CD4-positive, alpha-beta T cell treated with Interleukin-15 for 4 hours (primary cell): ENCODE measurements at places on chromosomes 3 and 15.

- DNase-seq = no peak
These were observed 78.8 kb downstream of the IL5RA start for GRCh38 chr3:3031326-3031725.

DNA sequence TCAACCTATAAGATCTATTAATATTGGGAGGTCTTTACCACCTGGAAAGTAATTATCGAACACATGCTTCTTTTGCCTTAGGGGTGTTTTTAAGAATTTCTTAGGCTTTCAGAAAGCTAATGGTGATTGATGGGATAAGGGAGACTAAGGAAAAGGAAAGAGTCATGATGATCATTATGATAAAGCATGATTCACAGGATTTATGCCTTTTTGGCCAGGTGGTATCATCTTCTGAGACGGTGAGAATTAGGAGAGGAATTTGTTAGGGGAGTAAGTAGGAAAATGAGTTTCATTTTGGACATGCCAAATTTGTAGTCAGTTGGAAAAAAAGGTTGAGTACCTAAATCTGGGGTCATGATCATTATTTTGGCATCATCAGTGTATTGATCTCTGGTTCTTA, 8.9 kb downstream of the ARMC8 start:
- no peak for DNase-seq

DNA sequence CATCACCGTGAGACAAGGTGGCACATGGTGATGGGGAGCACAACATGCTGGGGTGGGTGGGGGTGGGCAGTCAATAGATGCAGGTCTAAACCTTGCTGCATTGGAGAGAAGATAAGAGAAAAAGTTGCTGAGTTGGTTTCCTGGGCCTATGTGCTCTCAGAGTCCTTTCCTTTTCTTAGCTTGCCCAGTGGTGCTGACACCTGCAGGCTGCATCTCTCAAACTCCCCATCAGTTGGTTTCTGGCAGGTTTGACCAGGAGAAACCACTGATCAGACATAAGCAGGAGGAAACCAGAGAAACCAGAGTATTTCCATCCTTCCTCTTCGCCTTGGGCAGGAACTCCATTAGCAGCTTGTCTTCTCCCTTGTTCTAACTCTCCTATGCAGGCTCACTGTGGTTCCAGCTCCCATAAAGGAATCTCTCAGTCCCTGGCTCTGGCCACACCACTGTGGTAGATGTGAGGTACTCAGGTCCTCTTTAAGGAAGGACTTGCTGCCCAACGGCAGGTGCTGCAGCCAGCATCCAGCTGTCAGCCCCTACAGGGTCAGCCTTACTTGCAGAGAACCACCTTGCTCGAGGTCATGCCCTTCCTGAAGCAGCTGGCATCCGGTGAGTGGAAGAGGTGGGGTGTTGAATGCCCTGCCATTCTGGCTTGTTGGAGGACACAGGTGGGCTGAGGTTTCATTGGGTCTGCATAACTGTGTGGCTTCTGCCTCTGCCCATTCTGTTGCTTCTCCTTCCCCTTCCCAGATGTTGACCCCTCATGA, 172.3 kb upstream of the ANKRD28 start:
- DNase-seq = no peak

- no peak for DNase-seq
These were observed 7.8 kb downstream of the DLL4 start for GRCh38 chr15:40936709-40937666.

GRCh38 chr15:61041886-61042285, 187.2 kb downstream of the RORA start:
- DNase-seq = no peak

- DNase-seq = no peak
These were observed 68.0 kb upstream of the PTPRG start for GRCh38 chr3:61493339-61493738.

GRCh38 chr3:145639003-145639606, 521.9 kb downstream of the PLOD2 start:
- DNase-seq = no peak

DNA sequence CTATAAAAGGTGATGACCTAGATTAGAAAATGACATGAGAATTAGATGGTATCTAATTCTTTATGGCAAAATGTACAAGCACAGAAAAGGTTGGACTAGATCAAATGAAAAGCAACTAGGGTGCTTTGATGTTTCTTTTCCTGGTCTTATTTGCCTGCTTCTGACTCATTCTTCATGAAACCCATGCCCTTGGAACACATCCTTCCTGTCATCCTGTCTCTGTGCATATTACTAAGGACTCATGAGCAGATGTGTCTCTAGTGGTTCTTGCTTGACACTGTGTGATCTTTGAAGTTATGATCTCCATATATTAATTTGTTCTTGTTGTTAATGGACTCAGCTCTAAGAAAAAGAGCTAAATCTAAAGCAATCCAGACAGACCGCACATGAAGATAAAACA, 314.0 kb downstream of the ERC2 start:
- DNase-seq = no peak

DNA sequence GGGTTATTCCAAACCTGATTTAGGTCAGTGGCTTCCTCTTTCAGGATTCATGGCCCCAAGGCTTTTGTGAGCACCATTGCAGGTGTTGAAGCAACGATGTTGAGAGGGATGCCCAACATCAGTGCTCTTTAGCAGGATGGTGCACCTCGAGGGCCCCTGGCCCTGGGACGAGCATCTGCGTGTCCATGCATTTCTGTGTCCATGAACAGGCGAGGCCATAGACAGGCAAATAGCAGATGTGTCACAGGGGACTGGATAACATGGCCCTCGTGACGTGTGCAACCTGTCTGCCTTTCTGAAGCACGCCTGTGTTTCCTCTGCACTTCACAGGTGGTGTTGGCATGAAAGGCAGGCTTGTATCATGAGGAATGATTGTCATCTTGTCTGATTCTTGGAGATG, 132.3 kb downstream of the SNRPN start:
- DNase-seq = no peak

DNA sequence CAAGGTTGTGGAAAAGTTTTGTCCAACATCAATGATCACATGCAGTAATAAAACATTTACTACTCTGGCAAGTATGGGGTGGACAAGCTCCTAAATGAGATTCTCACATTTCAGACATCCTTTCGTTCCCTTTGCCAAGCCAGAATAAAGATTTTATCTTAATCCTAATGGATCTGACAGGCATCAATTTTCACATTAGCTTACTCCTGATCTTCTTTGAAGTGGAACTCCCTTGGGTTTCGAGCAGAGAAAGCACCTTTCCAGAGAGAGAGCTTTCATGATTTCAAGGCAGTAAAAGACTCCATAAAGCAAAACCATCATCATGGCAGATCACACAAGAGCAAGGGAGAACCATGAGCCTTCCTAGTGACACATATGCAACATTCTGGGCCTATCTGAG, 27.3 kb upstream of the EID1 start:
- no peak for DNase-seq

DNA sequence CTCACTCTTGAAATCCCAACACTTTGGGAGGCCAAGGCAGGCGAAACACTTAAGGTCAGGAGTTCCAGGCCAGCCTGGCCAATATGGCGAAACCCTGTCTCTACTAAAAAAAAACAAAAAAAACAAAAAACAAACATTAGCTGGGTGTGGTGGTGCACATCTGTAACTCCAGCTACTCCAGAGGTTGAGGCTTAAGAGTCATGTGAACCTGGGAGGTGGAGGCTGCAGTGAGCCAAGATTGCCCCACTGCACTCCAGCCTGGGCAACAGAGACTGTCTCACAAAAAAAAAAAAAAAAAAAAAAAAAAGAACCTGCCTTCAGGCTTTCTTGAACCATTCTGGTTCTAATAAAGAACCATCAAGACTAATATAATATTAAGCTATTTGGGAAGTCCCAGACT, 16.5 kb downstream of the ARPP19 start:
- DNase-seq = no peak

GRCh38 chr15:77057072-77057471, 13.8 kb downstream of the TSPAN3 start:
- DNase-seq = no peak

- DNase-seq = no peak
These were observed 219.3 kb upstream of the TTC14 start for GRCh38 chr3:180382638-180383180.

DNA sequence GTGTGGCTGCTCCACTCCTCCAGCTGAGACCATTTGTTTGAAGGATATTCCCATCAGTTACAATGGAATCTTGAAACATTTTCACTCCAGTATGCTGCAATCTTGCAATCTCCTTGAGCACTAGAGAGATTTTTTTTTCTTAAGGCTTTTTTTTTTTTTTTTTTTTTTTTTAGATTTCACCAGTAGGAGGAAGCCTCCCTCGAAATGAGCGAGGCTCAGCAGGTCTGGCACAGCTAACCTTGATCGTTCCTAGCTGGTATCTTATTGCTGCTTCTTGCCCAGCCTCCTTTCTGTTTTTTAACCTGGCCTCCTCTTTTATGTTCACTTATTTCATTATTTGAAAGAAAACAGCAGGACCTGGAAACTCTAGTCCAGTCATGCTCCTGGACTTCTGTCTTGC, 48.1 kb downstream of the RAP2B start:
- peak; percentile 35 for DNase-seq

GRCh38 chr3:191176038-191176785, 22.8 kb upstream of the OSTN start:
- DNase-seq = no peak

GRCh38 chr3:46713898-46714552, 3.6 kb downstream of the PRSS50 start:
- no peak for DNase-seq

DNA sequence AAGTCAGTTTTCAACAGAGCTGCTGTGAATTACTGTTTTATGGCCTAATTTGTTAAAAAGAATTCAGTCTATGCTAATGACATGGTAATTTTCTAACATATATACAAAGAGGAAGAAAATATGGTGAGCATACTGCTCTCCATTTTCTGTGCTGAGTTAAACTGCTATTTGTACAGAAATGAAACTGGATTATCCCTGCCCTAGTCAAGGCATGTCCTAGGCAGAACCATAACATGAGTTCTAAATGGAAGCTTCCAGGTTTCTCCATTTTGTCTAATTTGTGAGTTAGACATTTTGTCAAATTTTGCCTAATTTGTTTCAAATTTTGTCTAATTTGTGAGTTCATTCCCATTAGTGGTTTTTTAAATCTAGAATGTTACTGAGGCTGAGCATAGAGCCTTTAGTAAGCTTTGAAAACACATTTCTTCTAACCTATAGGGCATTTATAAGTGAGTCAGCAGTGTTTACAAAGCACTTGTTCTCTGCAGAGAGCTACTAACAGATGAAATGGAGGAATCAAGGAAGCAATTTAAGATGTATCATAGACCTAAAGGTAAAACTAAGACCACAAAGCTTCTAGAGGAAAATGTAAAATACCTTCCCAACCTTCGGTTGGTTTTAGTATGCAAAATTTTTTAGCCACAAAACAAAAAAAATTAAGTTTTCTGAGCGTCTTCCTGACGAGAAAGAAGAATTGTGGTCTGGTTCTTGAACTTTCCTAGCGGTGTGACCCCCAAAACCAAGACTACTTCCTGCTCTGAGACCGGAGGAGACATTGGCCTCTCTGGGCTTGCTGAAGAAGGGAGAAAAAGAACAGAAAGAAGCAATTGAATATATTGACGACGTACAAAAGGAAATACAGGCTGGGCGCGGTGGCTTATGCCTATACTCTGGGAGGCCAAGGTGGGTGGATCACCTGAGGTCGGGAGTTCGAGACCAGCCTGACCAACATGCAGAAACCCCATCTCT, 9.8 kb downstream of the P2RY14 start:
- peak; percentile 25 for DNase-seq

- DNase-seq = no peak
These were observed 15.2 kb upstream of the PIK3R4 start for GRCh38 chr3:130761730-130762311.

DNA sequence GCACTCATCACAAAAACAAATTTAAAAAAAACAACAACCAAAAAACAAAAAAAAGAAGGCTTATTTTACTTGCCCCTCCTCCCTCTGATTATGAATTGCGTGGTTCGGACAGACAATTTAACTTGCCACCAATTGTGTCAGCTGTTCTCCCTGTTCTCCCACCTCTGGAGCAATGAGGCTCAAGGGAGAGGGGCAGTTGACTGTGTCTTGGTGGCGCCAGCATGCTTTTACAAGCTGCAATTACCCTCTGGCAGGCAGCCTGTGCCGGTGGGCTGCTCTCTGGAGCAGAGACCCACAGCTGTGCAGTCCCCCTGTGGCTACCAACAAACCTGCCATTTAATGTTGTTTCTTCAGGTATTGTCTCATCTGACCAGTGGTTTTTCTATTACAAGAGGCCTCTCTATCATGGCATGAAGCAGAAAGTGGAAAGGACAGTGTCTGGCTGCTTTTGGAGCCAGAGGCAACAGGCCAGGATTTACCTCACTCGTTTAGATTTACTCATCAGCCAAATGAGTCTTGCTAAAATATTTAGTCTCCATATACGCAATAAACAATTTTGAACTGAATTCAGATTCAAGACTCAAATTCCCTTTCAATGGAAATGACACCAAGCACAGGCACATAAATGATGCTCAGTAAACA, 192.0 kb upstream of the TPRG1 start:
- DNase-seq = no peak

- peak; percentile 59 for DNase-seq
These were observed 587 bp downstream of the PIGX start for GRCh38 chr3:196712514-196713413.

DNA sequence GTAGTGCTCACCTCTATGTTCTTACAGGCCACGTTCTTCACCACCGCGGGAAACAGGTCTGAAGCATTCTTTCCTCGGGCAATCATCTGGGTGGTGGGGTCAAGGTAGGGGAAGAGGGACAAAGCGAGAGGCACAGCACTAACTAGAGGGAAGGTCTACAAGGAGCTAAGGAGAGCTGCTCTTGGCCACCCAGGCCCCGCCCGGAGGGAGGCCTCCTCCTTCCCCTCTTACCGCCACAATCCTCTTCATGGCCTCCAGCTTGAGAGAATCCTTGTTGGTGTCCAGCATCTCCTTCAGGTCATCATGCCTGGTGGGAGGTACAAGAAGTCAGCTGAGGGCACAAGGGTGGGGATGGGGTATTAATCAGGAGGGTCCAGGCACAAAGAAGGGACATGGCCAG, 20.5 kb downstream of the AP3B2 start:
- no peak for DNase-seq

GRCh38 chr3:135556174-135556573, 409.4 kb upstream of the PPP2R3A start:
- DNase-seq = no peak

DNA sequence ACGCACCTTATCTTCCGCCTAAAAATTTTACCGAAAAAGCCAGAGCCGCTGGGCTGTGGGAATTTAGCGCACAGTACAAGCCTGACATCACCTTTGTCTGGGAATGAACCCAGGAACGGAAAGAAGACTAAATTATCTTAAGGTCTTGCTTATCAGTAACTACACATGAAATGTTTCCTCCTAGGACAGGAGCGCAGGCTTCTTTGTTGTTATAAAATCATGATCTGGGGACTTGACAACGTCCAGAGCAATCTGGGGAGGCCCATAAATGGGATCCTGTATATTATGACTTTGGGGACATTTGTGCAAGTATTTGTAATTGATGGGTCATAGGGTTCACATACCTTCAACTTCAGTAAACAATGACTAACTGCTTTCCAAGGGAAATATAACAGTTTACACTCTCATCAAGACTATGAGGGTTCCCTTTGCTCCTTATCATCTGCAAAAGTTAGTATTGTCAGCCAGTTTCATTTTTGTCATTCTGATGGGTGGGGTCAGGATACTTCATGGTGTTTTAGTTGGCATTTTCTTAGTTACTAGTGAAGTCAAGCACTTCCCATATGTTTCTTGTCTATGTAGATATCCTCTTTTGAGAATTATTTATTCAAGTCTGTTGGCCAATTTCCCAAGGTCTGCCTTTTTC, 213.9 kb upstream of the PFN2 start:
- no peak for DNase-seq

- no peak for DNase-seq
These were observed 29.3 kb downstream of the FBLN2 start for GRCh38 chr3:13578251-13578650.
